ENCODE measurements at places on chromosomes 2 and 18.

DNA sequence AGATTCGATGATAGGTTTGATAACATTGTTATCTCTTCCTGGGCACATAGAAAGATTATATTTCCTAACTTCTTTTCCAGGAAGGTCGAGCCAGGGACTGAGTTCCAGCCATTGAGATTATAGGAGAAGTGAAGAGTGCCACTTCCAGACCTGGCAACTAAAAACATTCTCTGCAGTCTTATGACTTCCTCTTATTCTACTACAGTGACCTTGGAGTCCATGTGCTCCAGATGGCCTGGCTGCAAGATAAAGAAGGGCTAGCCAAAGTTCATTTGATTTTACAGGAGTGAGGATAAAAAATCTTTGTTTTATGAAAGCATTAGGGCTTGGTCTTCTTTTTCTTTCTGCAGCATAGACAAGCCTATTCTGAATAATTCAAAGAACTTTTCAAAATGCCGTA, 363.0 kb downstream of the FSIP2 start:
- peak; percentile 10 for DNase-seq

GRCh38 chr18:41025666-41026065, 929.4 kb upstream of the PIK3C3 start:
- no peak for DNase-seq

DNA sequence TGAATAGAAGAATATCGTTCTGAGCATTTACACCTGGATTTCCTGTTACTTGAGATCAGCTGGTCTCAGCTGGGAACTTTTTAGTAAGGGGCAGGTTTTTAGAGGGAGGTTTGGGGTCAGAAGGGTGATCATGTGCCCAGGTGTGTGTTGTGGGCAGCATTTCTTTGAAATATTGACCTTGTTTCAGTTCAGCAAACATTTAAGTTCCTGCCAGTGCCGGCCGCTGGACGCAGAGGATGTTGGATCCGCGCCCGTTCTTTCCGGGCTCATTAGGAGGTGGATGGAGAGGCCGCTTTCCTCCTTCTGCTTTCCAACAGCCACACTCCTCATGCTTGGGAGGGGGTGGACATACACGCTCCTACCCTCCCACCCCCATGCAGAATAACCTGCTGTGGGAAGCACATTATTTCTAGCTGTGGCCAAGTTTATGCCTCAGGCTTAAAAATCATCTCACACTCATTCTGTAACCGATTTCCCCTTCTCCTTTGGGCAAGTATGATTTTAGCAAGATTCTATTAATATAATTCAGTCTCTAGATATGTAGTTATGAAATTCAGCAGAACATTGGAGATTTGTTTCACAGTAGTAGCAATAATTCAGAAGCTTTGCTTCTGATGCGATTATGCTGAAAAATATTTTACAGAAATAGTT, 131.4 kb downstream of the ZNF236 start:
- DNase-seq, result peak; percentile 51

- peak; percentile 49 for DNase-seq
These were observed 23.7 kb downstream of the CYP27A1 start for GRCh38 chr2:218805627-218806026.

- peak; percentile 20 for DNase-seq
These were observed 180.8 kb upstream of the MMADHC start for GRCh38 chr2:149768320-149768799.

GRCh38 chr2:241314226-241315092, 1.0 kb downstream of the HDLBP start:
- peak; percentile 56 for DNase-seq

- peak; percentile 80 for DNase-seq
These were observed 1.3 kb downstream of the BCL2L11 start for GRCh38 chr2:111121828-111122630.

Data from fibroblast of the aortic adventitia (primary cell).